ENCODE measurements at places on chromosomes 3 and 15.

DNA sequence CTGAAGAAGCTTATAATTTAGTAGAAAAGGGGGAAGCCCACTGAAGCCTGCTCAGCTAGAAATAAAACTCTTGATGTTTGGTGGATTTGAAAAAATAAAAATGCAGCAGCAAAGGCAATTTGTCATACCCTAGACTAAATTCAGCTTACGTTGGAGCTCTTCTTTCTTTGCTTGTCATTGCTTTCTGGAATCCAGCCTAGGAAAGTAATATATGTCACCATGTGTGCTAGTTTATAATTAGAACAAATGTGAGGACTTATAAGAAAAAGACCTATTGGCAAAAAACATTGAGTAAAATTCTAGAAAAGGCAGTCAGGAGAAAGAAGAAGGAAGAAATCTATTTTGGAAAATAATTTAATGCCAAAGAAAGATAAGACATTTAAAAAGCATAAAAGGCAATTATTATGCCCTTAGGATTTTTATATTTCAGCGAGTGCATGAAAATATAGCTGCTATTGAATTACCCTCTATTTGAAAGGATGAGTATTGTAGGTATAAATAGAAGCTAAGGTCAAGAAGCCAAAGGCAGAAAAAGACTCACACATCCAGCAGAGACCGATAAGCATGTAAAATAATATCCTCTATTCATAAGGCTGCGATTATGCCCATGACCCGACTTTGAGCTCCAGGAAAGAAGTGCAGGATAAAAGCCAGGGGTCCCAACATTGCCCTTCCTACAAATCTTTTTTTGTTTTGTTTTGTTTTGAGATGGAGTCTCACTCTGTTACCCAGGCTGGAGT lies 10.6 kb upstream of the BTBD1 start:
- DNase-seq = no peak

DNA sequence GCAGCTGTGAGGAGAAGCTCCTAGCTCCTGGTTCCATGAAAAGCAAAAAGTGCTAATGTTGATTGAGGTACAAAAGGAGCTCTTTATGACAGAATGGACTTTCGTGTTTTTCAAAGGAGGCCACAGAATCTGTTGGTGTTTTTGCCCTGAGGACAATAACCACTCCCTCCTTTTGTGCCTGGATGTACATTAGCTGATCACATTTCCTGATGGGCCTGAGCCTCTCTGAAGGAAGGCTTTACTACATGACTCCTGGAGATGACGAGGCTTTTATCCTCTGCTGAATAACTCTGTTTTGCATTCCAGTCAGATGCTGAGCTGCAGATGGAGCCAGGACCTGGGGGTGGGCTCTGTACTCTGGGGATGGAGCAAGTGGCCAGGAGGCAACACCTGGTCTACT lies 301.9 kb downstream of the CACNA2D3 start:
- DNase-seq = no peak

DNA sequence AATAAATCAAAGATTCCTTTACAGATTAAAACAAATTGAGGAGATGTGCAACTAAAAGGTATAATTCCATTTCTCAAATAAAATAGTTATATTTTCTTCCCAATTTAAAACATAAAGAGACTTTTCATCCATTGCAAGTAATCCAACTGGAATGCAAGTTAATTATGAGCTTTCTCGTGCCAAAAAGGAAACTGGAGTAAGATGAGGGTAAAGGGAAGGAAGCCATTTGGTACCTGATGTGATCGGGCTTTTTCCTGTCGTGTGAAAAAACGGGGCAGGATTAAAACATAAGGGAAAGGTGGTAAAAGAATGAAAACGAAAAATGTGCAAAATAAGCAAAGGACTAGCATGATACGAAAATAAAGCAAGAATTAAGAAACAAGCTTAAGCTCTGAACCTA lies 41.8 kb upstream of the XXYLT1 start:
- DNase-seq = no peak

DNA sequence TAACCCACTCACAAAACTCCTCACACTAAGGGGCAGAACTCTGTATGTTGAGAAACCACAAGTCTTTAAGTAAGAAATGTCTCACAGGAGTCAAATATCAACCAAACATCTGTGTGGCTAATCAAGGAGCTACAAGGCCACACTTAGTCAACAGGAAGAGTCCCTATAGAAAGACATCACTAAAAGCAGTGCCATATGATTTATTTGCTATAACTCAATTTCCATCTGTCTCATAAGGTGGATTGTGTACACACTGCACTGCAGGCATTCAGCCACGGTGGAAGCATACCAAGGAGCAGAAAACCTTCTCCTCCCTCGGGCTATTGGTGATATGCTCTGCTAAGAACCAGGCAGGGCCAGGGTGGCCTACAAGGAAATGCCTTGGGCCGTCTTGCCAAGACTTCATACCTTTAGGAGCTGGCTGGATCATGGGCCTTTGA lies 197.6 kb upstream of the CFAP20DC start:
- DNase-seq = no peak

- DNase-seq = no peak
These were observed 466.9 kb downstream of the EPHB1 start for GRCh38 chr3:135261916-135262315.

DNA sequence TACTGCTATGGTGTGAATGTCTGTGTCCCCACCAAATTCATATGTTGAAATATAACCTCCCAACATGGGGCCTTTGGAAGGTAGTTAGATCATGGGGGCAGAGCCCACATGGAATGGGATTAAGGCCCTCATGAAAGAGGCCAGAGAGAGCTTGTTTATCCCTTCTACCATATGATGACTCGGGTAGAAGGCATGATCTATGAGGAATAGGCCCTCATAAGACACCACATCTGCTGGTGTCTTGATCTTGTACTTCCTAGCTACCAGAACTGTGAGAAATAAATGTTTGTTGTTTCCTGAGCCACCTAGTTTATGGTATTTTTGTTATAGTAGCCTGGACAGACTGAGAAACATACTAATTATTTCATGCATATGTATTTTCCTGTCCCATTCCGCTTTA lies 51.9 kb downstream of the WWTR1 start:
- no peak for DNase-seq

GRCh38 chr15:24944954-24945353 lies 9.8 kb upstream of the SNRPN start:
- DNase-seq = no peak

- DNase-seq = no peak
These were observed 75.5 kb downstream of the EBLN2 start for GRCh38 chr3:73136941-73137340.

DNA sequence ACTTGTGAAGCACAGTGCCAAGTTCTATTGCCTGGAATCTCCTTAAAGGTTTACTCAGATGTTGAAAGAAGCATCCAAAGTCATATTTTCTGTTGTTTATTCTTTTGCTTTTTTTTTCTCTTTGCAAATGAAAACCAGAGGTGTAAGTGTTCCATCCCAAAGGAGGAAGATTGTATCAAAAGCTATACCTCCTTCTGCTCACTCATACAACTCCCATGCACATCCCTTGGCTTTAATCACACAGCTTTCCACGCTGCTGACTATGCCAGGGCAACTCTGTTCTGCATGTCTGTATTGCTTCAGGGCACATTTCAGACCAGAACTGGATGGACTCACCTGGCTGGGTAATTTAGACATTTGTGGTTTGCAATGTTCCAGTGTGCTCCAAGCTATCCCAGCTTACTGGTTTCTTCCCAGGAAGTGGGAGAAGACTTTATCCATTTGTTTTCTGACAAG lies 399.6 kb upstream of the TBL1XR1 start:
- peak; percentile 72 for DNase-seq

GRCh38 chr3:138297059-138297607 lies 32.5 kb downstream of the NME9 start:
- no peak for DNase-seq

DNA sequence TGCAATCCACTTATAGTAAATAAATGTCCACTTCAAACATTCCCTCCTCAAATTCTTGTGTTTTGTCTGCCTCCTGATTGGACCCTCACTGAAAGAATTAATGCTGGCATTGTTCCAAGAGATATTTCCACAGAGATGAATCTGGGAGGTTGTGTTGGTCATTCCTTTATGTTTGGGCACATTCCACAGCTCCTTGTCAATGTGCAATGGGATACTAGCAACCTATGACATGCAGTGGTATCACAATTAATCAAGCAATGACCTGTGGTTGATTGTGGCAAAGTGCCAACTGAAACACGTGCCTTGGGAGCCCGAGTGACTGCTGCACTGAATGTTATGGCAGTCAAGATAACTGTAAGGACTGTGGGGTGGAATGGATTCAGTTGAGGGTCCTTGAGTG lies 55.0 kb upstream of the SNRPN start:
- no peak for DNase-seq

Measured in epithelial cell of proximal tubule (primary cell).